ENCODE measurements at places on chromosomes 13 and 19. TPM values are rescaled to one million over a fixed set of nuclear protein-coding genes. Genes with fewer than 3 reads are reported as not detected.
A peak's percentile ranks its signal among the peaks of the same experiment; 100 is the strongest.

Gene TMEM221
- polyA plus RNA-seq = 0.23 TPM

Gene ZNF560
- not detected for polyA plus RNA-seq

Gene LHB
- not detected for polyA plus RNA-seq

Gene GRK1
- polyA plus RNA-seq = not detected

Gene VSTM1
- polyA plus RNA-seq = not detected

Gene LRFN3
- polyA plus RNA-seq = 5.3 TPM

Gene PIP5K1C
- 11.6 TPM for polyA plus RNA-seq

Gene PLD3
- 121 TPM for polyA plus RNA-seq

Gene OVOL3
- polyA plus RNA-seq = not detected

Gene CEACAM5
- polyA plus RNA-seq = 365 TPM

Gene COL4A1
- polyA plus RNA-seq = 10.8 TPM

Gene ZNF526
- 3.2 TPM for polyA plus RNA-seq

Gene FFAR2
- polyA plus RNA-seq = 0.92 TPM

Gene ZSCAN1
- not detected for polyA plus RNA-seq

Gene ACP7
- not detected for polyA plus RNA-seq

GRCh38 chr19:49065905-49066512, 1.4 kb upstream of the NTF4 start:
- no peak for DNase-seq

GRCh38 chr19:46880431-46880830, 19.6 kb downstream of the ARHGAP35 start:
- no peak for DNase-seq

- no peak for DNase-seq
Observed at GRCh38 chr19:31085125-31085524, 264.1 kb downstream of the TSHZ3 start.

GRCh38 chr13:48977973-48978372, 2.3 kb downstream of the FNDC3A start:
- no peak for DNase-seq

DNA sequence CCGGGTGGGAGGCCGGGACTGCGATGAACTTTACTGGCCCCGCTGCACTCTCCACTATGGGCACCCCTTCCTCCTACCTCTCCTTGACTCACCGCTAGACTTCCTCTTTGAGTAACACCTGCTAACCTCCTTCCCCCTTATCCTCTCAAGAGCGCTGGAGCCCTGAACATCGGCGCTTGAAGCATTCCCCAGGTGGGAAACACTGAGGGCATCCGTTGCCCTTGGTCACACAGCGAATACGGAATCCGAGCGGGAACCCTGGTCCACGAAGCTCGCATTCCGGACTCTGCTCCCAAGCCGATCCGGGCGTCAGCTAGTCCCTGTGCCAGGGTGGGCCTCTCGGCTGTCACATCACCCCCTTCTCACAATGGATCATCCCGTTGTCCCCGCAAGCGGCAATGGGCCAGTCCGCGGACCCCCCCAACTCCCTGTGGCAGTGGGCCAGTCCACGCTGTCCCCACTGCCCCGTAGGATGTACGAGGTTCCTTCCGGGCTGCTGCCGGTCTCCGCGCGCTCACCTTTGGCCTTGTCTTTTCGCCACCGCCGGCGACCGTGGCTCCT, 4.2 kb downstream of the LIPE start:
- no peak for DNase-seq

- peak; percentile 93 for DNase-seq
Observed at GRCh38 chr13:110109910-110110309, 197.0 kb downstream of the COL4A1 start.

- no peak for DNase-seq
Observed at GRCh38 chr13:102972191-102972590, 94.0 kb downstream of the SLC10A2 start.

- DNase-seq = no peak
Observed at GRCh38 chr19:15236886-15237285, 4.6 kb upstream of the EPHX3 start.

- no peak for DNase-seq
Observed at GRCh38 chr13:114049026-114049425, 75.2 kb upstream of the C13orf46 start.

GRCh38 chr19:7738023-7738422, 6.1 kb upstream of the CLEC4G start:
- DNase-seq = no peak

- no peak for DNase-seq
Observed at GRCh38 chr13:28819046-28819730, 951 bp upstream of the MTUS2 start.

DNA sequence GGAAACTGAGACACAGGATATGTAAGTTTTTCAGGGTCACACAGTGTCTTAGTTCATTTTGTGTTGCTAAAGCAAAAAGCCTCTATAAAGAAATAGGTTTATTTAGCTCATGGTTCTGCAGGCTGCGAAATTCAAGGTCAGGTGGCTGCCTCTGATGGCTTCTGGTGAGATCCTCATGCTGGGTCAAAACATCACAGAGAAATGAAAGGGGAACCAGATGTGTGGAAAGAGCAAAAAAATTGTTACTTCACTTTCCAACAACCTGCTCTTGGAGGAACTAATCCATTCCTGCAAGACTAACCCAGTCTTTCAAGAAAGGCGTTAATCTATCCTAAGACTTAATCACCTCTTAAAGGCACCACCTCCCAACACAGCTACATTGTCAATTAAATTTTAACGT, 64.2 kb upstream of the UBL3 start:
- DNase-seq = no peak

DNA sequence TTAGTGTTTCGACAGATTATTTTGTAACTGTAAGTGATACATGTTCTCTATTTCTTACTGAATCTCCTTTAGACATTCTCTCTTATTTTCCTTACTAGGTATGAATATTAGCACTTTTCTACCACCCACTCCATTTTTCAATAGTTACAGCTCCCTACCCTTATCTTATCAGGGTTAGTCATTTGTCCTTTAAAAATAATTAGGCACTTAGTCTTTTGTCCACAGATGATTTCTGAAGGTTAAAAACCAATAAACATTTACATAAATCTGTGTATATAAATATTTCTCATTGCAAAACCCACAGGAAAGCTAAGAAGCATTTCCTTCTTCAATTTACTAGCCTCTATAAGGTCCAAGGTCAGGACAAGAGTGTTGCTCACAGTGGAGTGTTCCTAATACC, 624.1 kb upstream of the MIR17HG start:
- DNase-seq = no peak

GRCh38 chr19:35247526-35248309, 1.1 kb upstream of the LSR start:
- DNase-seq = no peak

- DNase-seq = no peak
Observed at GRCh38 chr19:41434450-41434849, 5.3 kb downstream of the DMAC2 start.

DNA sequence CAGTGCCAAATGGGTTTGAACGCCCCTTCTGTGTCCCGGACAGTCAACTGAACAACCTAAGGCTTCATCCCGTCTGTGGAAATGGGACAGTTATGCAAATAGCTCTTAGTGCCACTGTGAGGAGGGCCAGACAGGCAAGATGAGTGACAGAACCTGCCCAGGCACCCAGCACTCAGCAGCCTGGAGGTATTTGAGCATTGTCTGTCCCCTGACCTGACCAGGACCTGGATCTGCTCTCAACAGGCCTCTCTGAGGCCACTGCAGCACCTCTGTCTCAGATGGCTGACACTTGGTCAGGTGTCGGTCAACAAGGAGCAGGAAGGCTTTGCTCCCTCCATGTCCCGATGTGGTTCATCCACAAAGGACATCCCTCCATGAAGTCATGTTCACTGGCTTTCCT, 67.9 kb downstream of the CCDC70 start:
- no peak for DNase-seq

DNA sequence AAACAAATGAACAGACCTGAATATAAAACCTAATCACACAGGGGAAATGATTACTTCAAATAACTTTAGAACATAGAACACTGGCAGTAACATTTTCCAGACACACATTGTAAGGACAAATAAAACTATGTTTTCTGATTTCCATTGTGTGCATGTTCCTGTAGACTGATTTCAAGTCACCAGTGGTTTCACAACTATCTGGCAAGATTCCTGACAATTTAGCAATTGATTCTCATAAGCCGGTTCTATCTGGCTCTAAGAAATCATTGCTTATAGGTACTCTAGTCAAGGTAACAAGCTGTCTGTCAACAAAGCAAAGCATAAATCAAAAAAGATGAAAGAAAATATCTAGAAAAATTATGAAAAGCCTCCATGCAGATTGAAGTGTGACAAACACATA, 19.6 kb upstream of the PCCA start:
- no peak for DNase-seq

DNA sequence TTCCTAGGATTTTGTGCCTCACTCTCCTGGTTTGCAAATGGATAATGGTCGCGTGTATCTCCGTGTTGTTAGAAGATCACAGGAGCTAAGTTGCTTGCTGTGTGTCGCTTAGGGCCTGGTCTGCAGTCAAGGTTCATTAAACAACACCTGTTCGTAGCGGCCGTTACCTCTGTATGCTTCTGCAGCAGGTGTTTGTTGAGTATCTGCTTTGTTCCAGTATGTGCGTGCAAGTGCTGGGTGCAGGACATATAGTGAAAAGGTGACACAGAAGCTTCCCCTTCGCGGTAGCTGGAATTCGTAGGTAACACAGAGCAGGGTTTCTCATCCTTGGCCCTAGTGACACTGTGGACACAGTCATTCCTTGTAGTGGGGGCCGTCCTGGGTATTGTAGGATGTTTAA, 5.4 kb downstream of the MED25 start:
- DNase-seq = no peak

GRCh38 chr13:101267656-101268055, 148.7 kb downstream of the NALCN start:
- no peak for DNase-seq

- DNase-seq = peak; percentile 76
Observed at GRCh38 chr13:95641291-95642027, 3.0 kb downstream of the DZIP1 start.

DNA sequence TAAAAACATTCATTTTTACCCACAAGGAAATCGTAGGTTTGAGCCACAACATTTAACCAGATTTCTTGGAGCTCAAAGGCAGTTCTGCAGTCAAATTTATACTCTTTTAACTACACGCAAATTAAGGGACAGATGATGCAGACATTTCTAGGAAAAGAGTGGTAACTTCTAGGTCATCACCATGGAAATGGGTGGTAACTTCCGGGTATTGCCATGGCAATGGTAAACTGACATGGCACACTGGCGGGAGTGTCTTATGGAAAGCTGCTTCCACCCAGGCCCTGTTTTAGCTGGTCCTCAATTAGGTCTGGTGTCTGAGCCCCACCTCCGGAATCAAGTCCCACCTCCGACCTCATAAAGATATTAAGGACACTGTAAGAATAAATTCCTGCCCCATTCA, 10.4 kb upstream of the LYPD5 start:
- DNase-seq = no peak

DNA sequence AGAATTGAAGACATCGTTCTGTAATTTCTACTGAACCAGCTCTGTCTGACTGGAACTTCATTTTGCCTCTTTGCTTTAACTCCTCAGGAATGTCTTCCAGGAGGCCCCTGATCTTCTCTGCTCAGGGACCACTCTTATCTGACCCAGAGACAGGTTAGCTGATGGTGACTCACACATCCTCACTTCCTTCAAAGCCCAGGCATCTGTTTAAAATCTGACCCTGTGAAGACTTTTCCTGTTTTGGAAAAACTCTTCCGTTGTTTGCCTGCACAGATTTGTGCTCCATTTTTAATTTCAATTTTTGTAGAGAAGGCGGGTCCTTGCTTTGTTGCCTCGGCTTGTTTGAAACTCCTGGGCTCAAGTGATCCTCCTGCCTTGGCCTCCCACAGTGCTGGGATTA, 1.6 kb downstream of the ARL11 start:
- no peak for DNase-seq

DNA sequence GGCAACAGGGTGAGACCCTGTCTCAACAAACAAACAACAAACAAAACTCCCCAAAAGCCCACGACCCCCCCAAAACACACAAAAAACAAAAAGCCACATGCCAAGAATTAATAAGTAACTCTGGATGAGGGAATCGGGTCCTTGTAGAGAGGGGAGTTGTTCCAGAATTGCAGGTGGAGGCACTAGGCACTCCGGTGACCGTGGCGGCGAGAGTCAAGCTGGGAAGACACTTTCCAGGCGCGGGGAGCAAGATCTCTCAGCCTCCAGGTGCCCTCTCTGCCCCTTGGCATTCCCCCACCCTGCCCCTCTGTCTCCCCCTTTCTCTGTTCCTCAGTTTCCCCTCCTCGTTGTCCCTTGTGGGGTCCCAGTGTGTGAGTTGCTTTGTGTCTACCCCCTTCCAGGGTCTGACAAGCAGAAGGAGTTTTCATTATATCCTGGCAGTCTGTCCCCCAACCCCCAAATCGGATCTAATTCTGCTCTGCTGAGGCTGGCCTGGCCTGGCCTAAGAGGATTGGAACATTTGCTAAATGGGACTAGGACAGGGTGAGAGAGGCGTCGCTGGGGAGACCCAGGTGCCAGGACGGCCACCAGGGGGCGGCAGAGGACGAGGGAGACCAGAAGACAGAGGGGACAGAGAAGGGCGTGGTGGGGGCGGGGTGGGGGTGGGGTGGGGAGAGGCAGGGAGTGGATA, 8.3 kb upstream of the CRX start:
- DNase-seq = peak; percentile 73

GRCh38 chr19:55447421-55448174, 4.5 kb upstream of the SHISA7 start:
- DNase-seq = no peak

DNA sequence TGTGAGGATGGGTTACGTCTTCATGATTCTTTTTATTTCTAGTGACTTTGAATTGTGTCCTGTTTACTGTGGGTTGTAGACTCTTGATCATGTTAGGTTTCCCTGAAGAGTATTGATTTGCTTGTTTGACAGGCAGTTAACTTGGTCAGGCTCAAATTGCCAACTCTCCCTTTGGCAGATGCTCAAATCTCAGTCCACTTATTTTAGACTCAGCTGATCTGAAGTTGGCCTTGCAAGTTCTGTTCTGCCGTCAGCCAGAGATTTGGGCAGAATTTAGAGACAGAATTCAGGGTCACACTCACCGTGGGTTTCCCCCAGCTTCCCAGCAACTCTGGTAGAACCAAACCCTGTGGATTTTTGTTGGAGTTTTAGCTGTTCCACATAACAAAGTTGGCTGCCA, 71.6 kb upstream of the TEX29 start:
- DNase-seq = no peak

DNA sequence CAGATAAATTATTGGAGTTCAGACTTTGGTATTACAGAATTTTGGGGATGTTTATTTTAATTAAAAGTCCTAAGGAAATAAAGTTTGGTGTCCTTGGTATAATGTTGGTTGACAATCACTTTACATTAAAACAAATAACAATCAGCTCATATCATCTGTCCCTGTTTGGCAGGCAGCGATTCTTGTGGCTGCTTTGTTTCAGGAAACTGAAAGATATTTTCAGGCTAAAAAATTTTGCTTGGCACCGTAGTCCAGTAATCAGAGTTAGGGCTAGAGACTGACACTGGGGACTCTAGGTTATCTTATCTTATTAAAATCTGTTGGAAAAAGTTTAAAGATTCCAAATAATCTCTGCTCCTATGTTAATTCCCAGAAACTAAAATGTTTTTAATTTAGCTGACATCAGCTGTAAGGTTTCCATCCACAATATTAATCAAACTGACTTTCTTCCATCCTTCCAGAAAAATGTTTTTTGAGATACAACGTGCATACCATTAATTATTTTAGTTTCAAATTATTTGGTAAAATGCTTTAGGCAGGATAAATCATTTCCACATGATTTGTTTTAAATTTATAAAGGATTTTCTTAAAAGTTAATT, 97.6 kb downstream of the ZIC5 start:
- no peak for DNase-seq
